ENCODE measurements at places on chromosomes 6 and 20. TPM values are rescaled to one million over a fixed set of nuclear protein-coding genes. Genes with fewer than 3 reads are reported as not detected.

SLC35B2 gene
- 33.1 TPM for total RNA-seq

OPN5 gene
- total RNA-seq = not detected

MPC1 gene
- 70.1 TPM for total RNA-seq

STMN3 gene
- total RNA-seq = 13.5 TPM

TBXT gene
- not detected for total RNA-seq

PRDM1 gene
- 17.3 TPM for total RNA-seq

ZNF335 gene
- 24.5 TPM for total RNA-seq

GRCh38 chr6:1644516-1645060 is 34.9 kb downstream of the FOXC1 start:
- H3K27ac ChIP-seq = no peak overlapping the region
- H3K36me3 ChIP-seq = no peaks in the 10 kb centered on the region
- no peak for DNase-seq
- H3K27me3 ChIP-seq = no peaks in the 10 kb centered on the region
- H3K4me1 ChIP-seq = no peaks in the 10 kb centered on the region
- H3K4me3 ChIP-seq = no peak overlapping the region

GRCh38 chr20:62029949-62030348 is 35.7 kb downstream of the TAF4 start:
- no peak overlapping the region for H3K4me3 ChIP-seq
- no peak overlapping the region for H3K27ac ChIP-seq
- no peak for DNase-seq
- H3K27me3 ChIP-seq = no peaks in the 10 kb centered on the region

DNA sequence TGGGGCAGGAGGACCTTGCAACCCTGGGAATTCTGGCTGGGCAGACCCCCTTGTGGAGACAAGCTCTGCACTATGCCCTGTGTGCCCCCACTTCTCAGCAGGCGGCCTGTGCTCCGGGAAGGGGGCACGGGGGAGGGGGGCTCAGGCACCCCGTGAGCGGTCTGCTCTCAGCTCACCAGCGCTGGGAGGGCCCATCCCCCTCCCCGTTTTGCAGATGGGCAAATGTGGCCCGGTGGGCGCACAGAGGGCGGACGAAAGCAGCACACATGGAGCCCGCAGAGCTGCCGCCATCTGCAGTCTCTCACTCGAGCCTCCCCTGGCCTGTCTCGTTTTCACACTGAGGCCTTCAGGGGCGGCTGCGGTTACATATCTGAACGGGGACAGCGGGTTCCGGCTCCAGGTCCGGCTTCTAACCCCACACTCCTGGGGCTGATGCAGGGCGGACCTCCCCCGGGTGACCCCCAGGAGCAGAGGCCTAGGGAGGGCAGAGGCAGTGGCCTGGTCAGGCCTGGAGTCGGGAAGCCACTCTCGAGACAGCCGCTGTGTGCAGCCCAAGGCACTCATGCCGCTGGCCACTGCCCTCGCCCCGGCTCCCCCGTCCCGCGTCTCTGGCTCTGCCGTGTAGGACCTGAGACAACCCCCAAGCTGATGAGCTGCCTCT is 13.9 kb downstream of the CHRNA4 start:
- H3K4me3 ChIP-seq = no peak overlapping the region
- no peaks in the 10 kb centered on the region for H3K27me3 ChIP-seq
- H3K4me1 ChIP-seq = peaks cover 15% of the 10 kb centered on the region
- no peak for DNase-seq

DNA sequence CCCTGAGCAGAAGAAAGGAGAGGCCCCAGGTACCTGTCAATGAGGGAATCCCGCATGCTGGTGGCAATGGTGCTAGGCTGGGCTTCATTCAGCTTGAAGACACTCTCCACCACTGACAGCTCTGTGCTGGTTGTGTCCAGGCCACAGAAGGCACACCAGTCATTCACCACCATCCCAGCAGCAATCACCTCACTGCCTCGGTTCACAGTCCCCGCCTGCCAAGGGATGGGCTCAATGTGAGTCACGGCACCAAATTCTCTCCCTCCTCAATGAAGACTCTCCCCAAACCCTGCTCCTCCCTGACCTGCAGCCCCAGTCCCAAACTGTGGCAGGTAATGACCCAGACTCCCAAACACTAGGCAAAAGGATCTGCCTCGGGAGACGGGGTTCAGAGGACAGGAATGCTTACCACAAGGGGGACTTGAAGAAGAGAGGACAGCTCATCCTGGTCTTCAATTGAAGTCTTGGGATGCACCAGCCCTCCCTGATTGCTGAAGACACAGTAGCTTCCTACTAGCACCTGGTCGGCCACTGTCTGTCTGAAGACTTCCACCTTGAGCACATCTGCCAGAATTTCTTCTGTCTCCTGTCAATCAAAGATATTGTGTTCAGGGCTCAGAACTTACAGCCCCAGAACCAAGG is 1.7 kb upstream of the MMP24OS start:
- no peak for DNase-seq
- peaks cover 13% of the 10 kb centered on the region for H3K36me3 ChIP-seq
- H3K4me3 ChIP-seq = no peak overlapping the region
- peaks cover 44% of the 10 kb centered on the region for H3K4me1 ChIP-seq

DNA sequence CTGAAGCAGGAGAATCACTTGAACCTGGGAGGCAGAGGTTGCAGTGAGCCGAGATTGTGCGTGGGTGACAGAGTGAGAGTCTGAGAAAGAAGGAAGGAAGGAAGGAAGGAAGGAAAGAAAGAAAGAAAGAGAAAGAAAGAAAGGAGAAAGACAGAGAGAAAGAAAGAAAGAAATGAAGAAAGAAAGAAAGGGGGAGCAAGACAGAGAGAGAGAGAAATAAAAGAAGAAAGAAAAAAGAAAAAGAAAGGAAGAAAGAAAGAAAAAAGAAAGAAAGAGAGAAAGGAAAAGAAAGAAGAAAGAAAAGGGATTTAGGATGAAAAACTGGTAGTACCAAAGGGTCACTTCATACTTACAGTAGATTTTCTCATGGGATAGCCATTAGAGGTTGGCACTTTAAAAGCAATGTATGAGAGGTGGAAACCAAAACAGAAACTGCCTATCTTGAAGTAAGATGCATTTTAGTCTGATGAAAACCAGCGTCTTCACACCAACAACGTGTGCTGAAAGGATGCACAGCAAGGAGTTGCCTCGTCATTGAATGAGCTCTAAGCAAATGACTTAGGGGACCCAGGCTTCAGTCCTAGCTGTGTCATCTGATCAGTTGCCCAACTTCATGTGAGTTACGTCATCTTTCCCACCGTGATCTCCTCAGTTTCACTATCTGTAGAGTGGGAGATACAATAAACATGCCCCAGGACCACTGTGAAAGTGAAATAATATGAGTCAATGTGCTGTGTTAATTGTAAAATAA is 133.9 kb upstream of the NEDD9 start:
- DNase-seq = no peak
- no peaks in the 10 kb centered on the region for H3K27me3 ChIP-seq
- no peaks in the 10 kb centered on the region for H3K36me3 ChIP-seq
- H3K27ac ChIP-seq = peak overlapping the region; percentile 65
- no peak overlapping the region for H3K4me3 ChIP-seq
- no peaks in the 10 kb centered on the region for H3K4me1 ChIP-seq

DNA sequence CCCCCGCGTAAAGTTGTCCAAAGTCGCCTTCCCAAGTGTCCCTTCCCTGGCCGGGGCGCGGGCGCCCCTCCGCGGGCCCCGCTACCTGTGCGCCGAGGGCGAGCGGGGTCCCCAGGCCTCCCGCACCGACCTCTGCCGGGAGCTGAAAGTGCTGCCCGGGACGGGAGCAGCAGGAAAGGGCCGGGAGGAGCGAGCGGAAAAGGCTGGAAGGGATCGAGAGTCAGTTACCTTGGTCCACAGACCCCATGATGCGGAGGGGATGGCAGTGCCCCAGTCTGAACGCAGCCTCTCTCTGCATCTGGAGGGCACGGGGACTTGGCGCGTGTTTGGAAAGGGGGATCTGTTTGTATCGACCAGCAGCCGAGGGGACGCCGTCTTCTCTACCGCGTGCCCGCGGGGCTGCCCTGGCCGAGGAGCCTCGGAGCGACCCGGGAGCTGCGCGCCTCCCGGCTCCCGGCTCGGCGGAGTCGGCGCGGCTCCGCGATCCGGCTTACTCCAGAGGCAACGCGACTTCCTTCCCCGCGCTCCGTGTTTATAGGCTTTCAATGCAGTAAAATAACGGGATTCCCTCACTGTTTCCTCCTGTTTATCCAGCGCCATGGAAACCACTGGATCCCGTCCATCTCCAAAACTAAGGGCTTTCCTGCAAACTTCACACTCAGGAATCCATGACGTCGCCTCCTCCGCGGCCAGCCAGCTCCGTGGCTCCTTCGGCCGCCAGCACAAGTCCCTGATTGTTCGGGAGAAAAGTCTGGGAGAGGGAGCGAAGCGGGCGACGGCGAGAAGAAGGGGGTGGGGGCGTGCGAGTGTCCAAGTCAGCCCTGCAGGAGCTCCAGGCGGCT is 20.0 kb upstream of the NFATC2 start:
- no peaks in the 10 kb centered on the region for H3K27me3 ChIP-seq
- H3K4me3 ChIP-seq = peak overlapping the region; percentile 46
- no peaks in the 10 kb centered on the region for H3K36me3 ChIP-seq
- H3K27ac ChIP-seq = peak overlapping the region; percentile 94

DNA sequence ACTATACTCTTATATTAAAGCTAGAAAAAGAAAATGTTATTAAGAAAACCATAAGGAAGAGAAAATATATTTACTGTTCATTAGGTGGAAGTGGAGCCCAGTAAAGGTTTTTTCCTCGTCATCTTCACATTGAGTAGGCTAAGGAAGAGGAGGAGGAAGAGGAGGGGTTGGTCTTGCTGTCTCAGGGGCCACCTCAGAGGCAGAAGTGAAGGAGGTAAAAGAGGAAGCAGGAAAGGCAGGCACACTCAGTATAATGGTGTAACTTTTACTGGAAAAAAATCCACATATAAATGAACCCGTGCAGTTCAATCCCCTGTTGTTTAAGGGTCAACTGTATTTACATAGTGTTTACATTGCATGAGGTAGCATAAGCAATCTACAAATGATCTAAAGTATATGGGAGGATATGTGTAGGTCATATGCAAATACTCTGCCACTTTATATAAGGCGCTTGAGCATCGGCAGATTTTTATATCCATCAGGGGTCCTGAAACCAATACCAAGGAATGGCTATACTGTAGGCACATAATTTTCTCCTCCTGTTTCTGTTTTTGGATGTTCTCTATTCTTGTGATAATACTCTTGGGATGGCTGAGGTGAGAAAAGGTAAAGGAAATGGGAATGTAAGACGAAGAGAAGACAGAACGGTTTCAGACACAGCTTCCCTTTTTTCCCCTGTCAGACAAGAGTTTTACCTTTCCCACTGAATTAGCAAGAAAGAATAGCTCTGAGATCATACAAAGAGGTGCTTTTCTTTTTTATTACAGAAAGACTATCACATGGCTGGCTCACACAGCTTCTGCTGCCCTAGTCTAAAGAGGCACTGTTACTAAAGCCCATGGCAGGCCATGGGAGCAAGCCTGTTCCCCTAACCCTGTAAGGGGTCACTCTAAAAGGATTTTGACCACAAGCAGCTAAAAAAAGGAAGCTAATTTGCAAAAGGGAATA is 59.9 kb downstream of the NUDT3 start:
- no peaks in the 10 kb centered on the region for H3K27me3 ChIP-seq
- H3K36me3 ChIP-seq = no peaks in the 10 kb centered on the region
- no peak overlapping the region for H3K27ac ChIP-seq
- peaks cover under 1% of the 10 kb centered on the region for H3K4me1 ChIP-seq
- H3K4me3 ChIP-seq = no peak overlapping the region

DNA sequence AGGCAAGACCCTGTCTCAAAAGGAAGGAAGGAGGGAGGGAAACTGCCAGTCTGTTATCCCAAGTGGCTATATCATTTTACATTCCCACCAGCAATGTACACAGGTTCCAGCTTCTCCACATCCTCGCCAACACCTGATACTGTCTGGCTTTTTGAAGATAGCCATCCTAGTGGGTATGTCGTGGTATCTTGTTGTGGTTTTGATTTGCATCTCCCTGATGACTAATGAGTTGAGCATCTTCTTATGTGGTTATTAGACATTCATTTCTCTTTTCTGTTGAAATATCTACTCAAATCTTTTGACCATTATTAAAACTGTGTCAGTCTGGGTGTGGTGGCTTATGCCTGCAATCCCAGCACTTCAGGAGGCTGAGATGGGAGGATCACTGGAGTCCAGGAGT is 47.9 kb upstream of the ARID1B start:
- DNase-seq = no peak
- H3K4me3 ChIP-seq = no peak overlapping the region
- no peaks in the 10 kb centered on the region for H3K36me3 ChIP-seq
- H3K27ac ChIP-seq = no peak overlapping the region
- H3K27me3 ChIP-seq = no peaks in the 10 kb centered on the region
- no peaks in the 10 kb centered on the region for H3K4me1 ChIP-seq

GRCh38 chr6:31525553-31525931 is 3.2 kb upstream of the MCCD1 start:
- H3K27ac ChIP-seq = no peak overlapping the region
- H3K36me3 ChIP-seq = peaks cover 1% of the 10 kb centered on the region
- DNase-seq = no peak
- no peak overlapping the region for H3K4me3 ChIP-seq
- no peaks in the 10 kb centered on the region for H3K27me3 ChIP-seq
- no peaks in the 10 kb centered on the region for H3K4me1 ChIP-seq

Data from tibial nerve (tissue), 4 donors.